ENCODE measurements at places on chromosomes 6 and 20. TPM values are rescaled to one million over a fixed set of nuclear protein-coding genes. Genes with fewer than 3 reads are reported as not detected.

Gene CCN6
- not detected for total RNA-seq

Gene VGLL2
- total RNA-seq, result not detected

Gene RBM39
- 285 TPM for total RNA-seq

Gene OXT
- 0.39 TPM for total RNA-seq

Gene PRDM1
- 1.1 TPM for total RNA-seq

Gene ZFP57
- total RNA-seq, result 2.7 TPM

Gene PRL
- not detected for total RNA-seq

Gene ALDH8A1
- 1.5 TPM for total RNA-seq

Gene FAM209A
- not detected for total RNA-seq

Gene HLA-DRA
- 0.73 TPM for total RNA-seq

Gene MYCT1
- not detected for total RNA-seq

Gene ILRUN
- 40.9 TPM for total RNA-seq

Gene KCNS1
- total RNA-seq, result 0.20 TPM

Gene BPIFB1
- not detected for total RNA-seq

Gene IPCEF1
- total RNA-seq, result not detected

Gene RIPPLY2
- total RNA-seq, result 1.4 TPM

All from subcutaneous preadipocyte (primary cell).